ENCODE measurements at places on chromosomes 2 and 18.

- DNase-seq, result no peak
Observed at GRCh38 chr2:102021779-102022178, 30.0 kb downstream of the IL1R2 start.

DNA sequence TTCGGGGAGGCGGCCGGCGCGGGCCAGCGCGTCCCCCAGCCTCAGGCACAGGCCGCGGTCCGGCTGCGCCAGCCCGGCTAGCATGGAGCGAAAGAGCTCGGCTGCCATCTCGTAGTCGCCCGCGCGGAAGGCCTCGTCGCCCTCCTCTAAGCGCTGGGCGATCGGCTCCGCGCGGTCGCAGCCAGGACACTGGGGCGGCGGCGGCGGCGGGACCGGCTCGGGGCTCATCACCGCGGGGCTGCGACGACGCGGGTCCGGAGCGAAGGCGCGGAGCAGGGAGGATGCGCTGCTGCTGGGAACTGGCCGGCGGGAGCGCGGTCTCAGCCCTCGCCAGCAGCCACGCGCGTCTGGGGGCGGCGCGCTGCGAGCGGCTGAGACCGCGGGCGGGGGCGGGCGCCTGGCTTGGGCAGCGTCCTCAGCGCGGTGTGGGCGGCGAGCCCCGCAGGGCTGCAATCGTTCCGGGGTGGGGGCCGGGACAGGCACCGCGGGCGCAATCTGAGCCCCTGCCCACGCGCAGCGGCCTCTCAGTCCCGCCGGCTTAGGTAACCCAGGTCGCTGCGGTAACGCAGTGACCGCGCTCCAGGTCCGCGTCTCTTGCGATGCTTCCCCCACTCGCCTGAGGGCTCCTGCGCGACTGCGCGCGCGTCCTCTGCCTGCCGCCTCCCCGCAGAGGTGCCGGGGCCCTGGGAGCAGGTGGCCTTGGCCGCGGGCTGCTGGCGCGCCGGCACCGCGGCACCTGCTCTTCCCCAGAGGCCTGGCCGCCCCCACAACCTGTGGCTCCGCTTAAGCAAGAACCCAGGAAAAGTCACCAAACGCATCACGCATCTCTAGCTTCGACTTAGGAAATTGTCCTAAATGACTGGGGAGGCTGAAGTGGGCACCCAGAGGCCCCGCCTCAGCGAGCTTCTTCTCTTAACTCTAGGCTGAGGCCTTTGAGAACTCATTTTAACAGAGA lies at the start of gene LONRF2:
Gene LONRF2, minus strand, starts transcription at position 636 of the 955 bp plus-strand sequence. Its CDS starts 408 bp downstream, at position 228.
- no peak for DNase-seq

DNA sequence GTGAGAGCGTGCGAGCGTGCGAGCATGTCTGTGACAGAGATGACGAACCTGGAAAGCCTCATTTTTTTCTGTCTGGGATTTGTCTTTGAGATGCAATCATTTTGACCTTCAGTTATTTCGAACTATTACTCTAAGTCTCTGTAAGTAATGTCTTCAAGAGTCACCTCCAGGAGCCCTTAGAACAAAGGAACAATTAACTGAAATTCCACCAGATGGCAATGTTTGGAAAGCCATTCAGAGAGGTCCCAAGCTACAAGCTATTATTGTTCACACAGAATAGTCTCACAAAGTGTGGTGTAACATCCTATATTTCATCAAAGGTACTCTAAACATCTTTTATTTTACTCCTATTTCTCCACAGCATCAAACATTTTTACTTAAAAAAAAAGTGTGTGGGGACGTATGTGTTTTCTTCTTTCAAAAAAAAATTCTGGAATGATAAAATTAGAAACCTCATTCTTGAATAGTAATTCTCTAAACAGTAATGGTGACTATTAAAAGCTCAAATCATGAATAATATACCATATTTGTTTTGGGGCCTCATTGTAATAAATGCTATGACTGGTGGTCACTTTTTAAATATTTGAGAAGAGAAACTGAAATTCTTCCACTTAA lies 35.1 kb upstream of the MAPRE2 start:
- DNase-seq, result peak; percentile 27

DNA sequence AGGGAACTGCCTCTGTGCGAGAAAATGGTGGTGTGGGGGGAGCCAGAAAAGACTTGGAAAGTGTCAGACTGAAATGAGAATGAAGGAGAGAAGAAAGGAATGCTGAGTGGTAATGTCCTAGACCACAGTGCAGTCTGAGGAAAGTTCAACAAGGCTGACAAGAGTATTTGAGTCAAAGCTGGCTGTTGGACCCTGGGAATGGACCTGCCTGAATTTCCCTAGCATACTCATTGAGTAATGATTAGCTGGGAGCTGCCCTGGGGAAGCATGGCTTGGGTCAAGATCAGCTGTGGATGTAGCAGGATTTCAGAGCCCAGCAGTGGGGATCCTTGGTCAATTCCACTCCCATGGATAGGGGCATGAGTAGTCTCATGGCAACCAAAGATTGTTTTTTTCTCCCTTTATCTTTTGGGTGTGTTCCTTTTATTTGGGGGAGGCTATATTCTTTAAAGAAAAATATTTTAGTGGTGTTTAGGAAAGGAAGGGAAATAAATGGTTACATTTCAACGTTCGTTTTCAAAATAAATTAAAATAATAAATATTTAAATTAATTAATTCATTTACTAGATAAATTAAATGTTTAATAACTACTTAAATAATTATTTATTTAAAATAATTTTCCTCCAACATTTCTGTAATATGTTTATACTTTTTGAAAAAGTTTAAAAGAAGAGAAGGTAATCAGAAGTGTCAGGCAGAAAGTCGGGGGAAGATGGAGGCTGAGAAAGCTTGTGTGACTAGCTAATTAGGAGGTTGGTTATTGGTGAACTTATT lies 15.9 kb upstream of the LHCGR start:
- no peak for DNase-seq

GRCh38 chr2:222169346-222169745 lies 129.5 kb downstream of the PAX3 start:
- DNase-seq, result no peak

DNA sequence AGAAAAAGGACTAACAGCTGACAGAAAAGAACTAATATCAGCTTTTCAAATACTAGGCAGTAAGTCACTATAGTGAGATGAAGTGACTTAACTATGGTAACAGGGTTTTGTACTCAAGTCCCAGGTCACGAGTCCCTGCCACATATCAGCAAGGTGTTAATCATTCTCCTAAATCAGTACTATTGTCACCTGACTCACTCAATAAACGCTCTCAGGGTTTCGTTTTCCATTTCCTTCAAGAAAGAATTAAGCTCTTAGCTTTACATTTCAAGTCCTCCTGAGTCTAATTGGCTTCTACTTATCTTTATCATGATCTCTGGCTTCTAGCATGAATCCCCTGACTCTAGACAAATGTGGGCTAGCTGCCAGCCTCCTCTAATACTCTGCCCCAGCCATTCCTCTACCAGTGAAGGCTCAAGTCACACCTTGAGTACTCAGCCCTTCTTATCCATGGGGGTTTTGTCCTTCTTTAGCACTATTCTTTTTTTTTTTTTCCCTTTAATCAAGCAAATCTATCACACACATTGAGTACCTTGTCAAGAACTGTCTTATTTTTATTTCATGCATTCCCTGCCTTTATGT lies 20.0 kb downstream of the BUB1 start:
- no peak for DNase-seq

DNA sequence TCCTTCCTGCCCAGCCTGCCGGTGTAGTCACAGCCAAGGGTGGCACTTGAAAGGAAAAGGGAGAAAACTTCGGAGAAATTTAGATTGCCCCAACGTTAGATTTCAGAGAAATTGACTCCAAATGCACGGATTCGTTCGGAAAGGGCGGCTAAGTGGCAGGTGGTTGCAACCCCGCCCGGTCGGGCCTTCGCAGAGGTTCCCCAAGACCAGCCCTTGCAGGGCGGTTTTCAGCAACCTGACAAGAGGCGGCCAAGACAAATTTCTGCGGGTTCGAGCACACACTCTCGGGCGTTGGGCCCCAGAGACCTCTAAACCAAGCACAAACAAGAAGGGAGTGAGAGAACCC lies 4.8 kb downstream of the ONECUT2 start:
- DNase-seq, result no peak

DNA sequence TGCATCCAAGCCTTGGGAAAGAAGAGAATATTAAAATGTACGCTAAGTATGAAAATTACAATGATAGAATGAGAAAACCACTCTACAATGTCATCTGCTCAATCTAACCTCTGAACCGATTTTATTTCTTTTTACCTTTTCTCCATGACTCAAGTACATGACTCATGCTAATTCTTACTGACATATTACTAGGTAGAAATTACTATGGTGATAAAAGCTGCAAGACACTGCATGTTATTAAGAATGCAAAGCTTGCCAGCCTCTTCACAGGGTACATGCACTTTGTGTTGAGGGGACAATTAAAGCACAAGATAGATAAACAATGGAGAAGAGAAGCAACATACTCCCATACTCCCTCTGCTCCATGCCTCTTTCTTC lies 20.7 kb downstream of the SFT2D3 start:
- DNase-seq, result no peak

DNA sequence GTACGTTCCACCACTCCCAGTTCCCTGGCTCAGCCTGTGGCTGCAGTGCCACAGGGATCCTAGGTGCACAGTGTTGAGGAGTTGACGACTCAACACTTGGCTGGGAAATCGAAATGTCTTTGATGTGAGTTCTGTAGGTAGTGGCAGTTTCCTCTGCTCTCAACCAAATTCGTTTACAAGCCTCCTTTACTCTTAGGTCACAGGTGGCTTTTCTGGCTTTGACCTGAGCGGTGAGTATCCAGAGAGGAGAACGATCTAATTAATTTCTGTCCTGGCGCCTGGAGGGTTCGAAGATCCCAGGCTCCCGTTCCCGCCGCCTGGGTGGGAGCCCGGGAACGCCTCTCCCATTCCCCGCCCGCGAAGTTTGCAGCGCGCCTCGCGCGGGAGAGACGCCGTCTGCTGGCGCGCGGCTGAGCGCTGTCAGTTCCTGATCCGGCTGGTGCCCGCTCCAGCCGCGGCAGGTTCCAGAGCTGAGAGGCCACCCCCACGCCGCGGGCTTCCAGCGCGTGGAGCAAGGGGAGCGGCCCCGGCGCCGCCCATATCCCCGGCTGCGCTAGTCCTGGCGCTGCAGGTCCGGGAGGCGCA lies at the start of gene LAMA3:
Gene LAMA3, plus strand, starts transcription at position 423 of the 585 bp plus-strand sequence. CDS start 231 bp downstream, outside the sequence.
- no peak for DNase-seq

DNA sequence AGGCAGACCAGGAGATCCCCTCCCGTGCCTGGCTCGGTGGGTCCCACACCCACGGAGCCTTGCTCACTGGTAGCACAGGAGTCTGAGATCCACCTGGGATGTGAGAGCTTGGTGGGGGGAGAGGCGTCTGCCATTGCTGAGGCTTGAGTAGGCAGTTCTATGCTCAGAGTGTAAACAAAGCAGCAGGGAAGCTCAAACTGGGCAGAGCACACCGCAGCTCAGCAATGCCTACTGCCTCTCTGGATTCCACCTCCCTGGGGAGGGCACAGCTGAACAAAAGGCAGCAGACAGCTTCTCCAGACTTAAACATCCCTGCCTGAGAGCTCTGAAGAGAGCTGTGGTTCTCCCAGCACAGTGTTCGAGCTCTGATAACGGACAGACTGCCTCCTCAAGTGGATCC lies 85.1 kb downstream of the UGP2 start:
- DNase-seq, result peak; percentile 93

DNA sequence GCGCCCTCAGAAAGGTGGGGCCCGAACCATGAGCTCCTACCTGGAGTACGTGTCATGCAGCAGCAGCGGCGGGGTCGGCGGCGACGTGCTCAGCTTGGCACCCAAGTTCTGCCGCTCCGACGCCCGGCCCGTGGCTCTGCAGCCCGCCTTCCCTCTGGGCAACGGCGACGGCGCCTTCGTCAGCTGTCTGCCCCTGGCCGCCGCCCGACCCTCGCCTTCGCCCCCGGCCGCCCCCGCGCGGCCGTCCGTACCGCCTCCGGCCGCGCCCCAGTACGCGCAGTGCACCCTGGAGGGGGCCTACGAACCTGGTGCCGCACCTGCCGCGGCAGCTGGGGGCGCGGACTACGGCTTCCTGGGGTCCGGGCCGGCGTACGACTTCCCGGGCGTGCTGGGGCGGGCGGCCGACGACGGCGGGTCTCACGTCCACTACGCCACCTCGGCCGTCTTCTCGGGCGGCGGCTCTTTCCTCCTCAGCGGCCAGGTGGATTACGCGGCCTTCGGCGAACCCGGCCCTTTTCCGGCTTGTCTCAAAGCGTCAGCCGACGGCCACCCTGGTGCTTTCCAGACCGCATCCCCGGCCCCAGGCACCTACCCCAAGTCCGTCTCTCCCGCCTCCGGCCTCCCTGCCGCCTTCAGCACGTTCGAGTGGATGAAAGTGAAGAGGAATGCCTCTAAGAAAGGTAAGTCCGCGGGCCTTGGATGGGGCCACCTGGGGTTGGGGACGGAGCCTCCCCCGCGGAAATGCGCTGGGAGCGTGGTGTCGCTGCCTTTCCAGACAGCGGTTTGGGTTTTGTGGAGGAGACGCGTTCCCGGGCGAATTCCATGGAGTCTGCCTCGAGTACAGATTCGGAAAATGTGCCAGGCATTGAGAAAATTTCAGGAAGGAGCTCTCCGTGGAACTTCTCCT lies 559 bp downstream of the HOXD1 start:
- DNase-seq, result no peak

- DNase-seq, result no peak
Observed at GRCh38 chr2:20506201-20506685, 59.4 kb downstream of the RHOB start.

DNA sequence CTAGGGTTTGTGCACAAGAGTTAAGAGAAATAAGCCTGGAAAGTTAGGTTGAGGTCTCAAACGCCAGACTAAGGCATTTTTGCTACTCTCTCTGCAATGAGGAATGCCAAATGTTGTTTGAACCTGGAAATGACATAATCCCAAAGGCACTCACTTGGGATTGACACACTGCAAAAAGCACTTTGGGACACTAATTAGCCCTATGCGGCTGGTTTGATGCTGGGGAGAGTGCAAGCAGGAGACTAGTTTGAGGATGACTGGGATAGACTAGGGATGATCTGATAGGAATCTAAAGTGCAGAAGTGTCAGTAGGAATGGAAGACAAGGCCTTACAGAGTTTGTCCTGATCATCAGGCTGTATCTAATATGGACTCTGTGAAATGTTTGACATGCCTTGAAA lies 469.0 kb downstream of the SLC4A3 start:
- no peak for DNase-seq

- DNase-seq, result no peak
Observed at GRCh38 chr2:233075141-233075965, 15.2 kb downstream of the INPP5D start.

GRCh38 chr2:132279930-132280615 lies 118.3 kb upstream of the ANKRD30BL start:
- DNase-seq, result no peak

DNA sequence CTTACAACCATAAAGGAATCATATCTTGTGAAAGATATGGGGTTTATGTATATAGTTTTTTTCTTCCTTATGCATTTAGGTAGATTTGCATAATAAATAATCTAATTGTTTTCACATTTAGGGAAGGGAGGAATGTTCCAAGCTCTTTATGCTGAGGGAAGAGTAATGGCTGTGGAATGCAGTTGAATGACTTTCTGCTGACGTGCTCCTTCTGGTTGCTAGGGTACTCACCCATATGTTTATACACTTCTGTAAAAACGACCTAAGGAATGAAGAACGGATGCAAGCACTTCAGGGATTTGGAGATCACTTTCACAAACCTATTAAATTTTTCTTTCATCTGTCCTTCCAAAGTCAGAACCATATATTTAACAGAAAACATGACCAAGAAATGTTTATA lies 29.2 kb upstream of the PPP4R1 start:
- DNase-seq, result no peak

Data from NCI-H187 treated with DMSO at 0.1 percent for 48 hours (cell line).